ENCODE measurements at places on chromosomes 1 and 21.
A peak's percentile ranks its signal among the peaks of the same experiment; 100 is the strongest.

- no peak for DNase-seq
These were observed 35.1 kb downstream of the ATP1A1 start for GRCh38 chr1:116408193-116408592.

GRCh38 chr1:188615321-188615720, 1786.6 kb downstream of the PLA2G4A start:
- DNase-seq: no peak

DNA sequence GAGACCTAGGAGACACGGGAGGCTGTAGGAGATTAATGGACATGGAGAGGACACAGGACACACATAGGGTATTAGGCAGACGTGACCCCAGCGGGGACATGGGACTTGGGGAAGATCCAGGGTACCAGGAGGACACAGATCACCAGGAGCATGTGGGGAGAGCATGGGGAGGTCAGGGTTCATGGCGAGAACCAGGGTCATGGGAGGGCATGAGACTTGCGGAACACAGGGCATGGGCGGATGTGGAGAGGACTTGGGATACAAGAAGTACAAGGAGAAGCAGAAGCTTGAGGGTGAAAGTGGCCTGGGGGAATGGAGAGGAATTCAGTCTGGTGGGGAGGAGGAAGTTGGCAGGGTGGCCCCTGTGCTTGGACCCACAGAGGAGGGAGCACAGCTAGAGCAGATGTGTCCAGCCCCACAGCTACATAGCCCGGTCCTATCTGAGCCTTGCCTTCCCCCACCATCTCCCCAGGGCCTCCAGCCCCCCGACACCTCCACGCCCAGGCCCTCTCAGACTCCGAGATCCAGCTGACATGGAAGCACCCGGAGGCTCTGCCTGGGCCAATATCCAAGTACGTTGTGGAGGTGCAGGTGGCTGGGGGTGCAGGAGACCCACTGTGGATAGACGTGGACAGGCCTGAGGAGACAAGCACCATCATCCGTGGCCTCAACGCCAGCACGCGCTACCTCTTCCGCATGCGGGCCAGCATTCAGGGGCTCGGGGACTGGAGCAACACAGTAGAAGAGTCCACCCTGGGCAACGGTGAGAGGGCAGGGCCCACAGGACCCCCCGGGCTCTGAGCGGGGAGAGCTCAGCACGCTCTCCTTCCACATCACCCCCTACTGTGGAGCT, 12.1 kb downstream of the TIE1 start:
- no peak for DNase-seq

DNA sequence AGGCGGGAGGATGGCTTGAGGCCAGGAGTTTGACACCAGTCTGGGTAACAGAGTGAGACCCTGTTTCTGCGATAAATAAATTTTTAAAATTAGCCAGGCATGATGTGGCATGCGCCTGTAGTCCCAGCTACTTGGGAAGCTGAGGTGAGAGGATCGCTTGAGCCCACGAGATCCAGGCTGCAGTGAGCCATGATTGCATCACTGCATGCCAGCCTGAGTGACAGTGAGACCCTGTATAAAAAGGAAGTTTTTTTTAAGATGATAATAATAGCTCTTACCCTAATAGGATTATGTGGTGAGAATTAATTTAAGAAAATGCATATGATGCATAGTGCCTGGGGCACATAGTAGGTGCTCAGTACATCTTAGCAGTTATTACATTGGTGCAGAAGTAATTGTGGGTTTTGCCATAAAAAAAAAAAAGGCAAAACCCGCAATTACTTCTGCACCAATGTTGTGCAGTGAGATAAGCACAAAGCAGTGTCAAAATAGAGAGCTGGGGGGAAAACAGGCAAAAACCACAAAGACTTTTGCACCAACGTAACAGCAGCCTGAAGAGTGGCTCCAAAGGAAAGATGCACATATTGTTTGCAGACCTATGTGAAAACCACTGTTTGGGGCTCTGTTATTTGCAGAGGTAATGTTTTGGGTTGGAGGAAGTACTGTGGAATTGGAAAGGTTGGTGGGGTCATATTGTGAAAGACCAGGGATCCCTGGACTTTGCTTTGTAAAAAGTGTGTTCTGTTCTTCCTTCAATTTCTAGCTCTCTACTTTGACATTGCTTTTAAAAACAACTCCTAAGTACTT, 72.4 kb downstream of the PLXNA2 start:
- no peak for DNase-seq

DNA sequence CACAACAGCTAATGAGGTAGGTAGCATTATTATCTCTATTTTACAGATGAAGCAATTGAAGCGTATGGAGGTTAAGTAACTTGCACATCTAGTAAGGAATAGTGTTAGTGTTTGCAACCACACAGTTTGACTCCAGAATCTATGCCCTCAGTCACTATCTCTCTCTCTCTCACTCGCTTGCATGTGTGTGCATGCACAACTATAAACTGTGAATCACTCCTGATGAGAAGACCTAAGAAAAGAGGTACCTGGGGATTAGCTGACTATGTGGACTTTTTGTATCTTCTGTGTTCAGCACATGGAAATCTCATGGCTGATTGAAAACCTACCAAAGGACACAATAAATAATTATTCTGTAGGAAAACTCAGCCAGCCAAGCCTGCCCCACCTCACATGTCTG, 295.5 kb downstream of the BRINP2 start:
- DNase-seq: no peak

- DNase-seq: peak; percentile 17
These were observed 206.9 kb downstream of the USH2A start for GRCh38 chr1:216216305-216216704.

GRCh38 chr1:15707239-15707925, 23.3 kb downstream of the PLEKHM2 start:
- DNase-seq: no peak

DNA sequence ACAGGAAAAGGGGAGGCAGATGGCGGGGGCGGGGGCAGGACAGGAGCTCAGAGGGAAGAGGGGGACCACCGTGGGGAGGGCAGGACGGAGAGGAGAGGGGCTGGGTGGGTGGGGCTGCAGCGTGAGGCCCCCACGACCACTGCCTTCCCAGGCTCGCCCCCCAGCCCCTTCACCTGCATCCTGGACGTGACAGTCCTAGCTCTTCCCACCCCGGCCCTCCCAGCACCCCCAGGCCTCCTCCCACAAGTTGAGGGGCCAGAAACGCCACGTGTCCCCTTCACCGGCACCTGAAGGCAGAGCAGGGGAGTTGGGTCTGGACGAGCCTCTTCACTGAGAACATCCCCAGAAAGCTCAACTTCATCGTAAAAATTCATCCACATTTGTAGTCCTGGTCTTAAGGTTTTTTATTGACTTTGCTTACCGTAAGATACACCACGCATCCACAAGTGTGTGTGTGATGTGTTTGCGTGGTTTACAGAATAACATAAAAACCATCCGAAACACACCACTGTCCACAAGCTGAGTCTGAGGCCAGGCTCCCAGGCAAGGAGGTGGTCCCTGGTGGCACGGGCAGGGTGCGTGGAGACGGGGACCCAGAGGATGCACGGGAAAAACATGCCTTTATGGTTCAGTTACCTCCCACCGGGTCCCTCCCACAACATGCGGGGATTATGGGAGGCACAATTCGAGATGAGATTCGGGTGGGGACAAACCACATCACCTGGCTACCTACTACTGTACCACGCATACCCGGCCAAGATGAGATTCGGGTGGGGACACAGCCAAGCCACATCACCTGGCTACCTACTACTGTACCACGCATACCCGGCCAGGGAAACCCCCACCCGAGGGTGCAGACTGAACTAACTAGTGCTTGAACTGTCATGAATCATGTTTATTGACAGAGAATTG, 13.9 kb upstream of the COL18A1 start:
- no peak for DNase-seq

DNA sequence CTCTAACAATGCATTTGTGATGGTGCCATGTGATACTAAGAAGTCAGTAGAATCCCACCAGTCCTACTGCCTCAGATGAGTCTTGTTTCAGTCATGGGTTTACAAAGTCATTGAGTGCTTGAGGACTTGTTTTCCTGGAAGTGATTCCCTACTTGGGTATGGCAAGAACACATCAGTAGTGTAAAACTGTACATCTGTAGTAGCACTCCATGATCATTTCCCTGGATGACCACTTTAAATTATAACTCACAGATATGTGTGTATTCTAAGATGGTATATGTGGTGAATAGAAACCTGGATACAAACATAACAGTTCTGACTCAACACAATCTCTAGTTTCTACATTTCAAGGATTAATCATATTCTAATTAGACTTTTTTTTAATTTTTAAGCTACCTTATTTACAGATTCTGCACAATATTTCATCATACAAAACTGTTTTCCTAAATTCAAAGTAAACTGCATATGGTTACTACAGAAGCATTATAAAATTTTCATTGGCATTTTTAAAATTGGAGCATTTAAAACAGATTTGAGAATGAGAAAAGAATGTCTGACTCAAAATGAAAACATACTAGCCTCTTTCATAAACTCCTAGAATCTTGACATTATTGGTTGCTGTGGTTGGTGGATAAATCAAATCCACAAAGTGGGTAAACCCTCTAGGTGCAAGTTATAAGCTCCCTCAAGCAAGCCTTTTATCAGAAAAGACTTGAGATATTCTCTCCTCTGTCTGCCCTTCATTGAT, 6.8 kb upstream of the PSMG1 start:
- DNase-seq: peak; percentile 19

- peak; percentile 17 for DNase-seq
These were observed 11.4 kb upstream of the B3GALT5 start for GRCh38 chr21:39601187-39601928.

GRCh38 chr1:210654176-210654981, 325.7 kb downstream of the HHAT start:
- peak; percentile 23 for DNase-seq

DNA sequence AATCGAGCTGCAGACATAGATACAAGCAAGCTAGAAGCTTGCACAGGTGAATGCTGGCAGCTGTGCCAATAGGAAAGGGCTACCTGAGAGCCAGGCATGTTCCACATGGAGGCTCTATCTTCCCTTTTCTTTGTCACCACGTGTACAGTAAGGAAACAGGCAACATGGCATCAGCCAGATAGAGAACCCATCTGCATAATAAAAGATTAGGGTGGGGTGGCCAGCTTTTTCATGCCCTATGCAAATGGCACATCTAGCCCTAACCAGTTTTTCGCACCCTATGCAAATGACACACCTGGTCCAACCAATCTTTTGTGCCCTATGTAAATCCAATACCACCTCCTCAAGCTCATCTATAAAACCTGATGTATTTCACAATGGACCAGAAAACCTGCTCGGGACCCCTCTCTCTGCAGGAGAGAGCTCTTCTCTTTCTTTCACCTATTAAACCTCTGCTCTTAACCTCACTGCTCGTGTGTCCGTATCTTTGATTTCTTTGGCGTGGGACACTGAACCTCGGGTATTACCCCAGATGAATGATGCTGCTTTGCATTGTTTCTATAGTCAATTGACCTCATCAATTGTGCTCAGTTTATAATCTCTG, 93.9 kb downstream of the SLC30A10 start:
- no peak for DNase-seq

DNA sequence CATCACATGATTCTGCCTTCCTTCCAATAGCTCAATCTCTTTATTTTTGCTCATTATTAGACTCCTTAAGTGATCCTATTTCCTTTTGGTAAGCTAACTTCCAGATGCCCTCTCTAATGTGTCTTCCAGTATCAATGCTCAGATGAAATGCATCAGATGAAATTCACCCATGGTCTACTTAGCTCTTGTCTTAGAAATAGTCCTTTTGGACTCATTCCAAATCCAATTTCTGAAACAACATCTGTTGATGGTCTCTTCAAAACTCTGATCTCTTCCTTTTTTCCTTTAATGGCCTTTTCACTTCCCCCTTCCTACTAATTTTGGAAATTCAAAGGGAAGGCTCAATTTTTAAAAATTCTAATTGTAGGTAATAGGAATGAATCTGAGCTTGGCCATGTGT, 81.1 kb upstream of the GREM2 start:
- DNase-seq: no peak

DNA sequence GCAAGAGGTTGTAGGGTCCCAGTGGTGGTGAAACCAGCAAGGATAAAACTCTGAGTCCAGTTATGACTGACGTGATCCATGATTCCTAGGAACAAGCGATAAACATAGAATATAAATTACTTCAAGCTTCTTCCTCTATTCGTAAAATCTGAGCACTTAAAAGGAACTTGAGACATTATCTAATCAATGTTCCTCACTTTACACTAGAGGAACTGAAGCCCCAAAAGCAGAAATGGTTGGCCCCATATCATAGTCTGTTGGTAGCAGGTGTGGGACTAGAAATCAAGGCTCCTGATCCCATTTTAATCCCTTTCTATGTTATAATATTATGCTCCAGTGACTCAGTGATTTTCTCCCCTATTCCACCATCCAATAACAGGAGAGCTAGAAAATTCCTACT, 21.9 kb upstream of the MNDA start:
- no peak for DNase-seq

- no peak for DNase-seq
These were observed 139.1 kb downstream of the KAZN start for GRCh38 chr1:14737561-14738094.

- DNase-seq: no peak
These were observed at the start of gene ERICH3 for GRCh38 chr1:74673351-74674111. Gene ERICH3, minus strand, starts transcription at chr1:74673792. Its CDS starts 273 bp downstream, at chr1:74673519.

GRCh38 chr1:56877973-56878372, 23.4 kb downstream of the C8A start:
- no peak for DNase-seq

DNA sequence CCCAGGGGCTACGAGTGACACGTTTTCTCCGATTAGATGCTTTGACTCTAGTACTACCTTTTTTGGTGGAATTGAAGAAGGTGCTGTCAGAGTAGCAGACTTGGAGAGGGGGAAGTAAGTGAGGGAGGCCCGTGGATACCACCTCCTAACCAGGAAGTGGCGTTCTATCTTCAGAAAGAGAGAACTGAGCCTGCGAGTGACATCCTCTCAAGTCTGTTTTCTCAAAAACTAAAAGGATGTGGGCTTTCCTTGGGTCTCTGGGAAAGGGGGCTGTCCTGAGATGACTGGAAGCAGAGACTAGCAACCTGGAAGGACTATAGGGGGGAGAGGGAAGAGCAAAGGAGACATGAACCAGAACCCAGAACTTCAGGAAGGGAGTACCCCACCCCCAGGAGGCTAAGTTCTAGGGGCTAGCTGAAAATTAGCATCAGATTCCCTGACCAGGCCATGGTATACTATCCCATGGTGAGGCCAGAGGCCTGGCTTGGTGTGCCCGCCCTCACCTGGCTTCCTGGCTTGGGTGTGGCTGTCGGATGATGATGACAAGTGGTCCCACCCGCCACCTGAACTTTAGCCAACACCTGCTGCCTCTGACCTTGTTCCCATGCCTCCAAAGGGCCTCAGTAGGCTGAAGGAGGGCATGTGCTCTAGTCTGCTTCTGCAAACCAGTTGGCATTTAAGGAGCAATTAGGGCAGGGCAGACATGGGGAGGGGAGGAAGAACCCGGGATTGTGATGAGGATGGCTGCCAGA, 49.1 kb downstream of the ATP2B4 start:
- DNase-seq: no peak

GRCh38 chr1:9129266-9130041, 552 bp upstream of the GPR157 start:
- DNase-seq: peak; percentile 43

DNA sequence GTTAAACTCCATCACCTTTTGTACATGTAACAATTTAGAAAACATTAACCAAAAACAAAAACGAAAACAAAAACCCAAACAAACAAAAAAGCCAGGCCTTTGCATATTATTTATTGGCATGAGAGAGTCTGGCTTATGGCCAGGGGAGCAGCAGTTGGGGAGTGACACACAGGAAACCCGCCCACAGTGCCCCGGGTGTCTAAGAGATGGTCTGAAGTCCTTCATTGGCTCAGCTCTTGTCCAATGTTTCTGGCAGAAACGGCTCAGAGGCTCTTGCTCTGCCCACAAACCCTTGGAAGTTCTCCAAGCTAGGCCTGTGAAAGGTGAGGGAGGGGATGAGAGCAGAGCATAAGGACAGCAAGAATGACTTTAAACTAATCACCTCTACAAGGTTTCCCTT, 131.5 kb downstream of the CNIH3 start:
- DNase-seq: peak; percentile 84

GRCh38 chr1:110903853-110904500, 31.0 kb downstream of the CD53 start:
- no peak for DNase-seq
